T-cell (primary cell): ENCODE measurements at places on chromosomes 6 and 20. TPM values are rescaled to one million over a fixed set of nuclear protein-coding genes. Genes with fewer than 3 reads are reported as not detected.

The SYCP2 gene
- 4.3 TPM for total RNA-seq

The VNN1 gene
- total RNA-seq, result not detected

The ENTPD6 gene
- total RNA-seq, result 102 TPM

DNA sequence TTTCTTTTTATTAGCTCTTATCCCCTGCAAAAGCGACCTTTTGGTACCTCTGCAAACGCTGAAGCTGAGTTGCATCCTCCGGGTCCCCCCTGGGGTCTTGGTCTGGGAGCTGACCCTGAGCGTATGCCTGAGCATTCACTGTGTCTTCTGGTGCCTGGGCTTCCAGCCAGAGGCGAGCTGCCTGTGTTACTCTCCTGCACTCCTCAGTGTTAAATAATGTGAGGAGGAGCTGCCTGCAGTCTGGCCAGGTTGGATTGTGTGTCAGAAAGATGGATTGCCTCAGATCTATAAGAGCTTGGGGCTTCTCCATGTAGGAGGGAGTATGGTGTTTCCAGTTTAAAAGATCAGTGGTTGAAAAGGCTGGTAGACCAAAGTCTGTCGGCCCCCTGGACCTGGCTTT, 8.7 kb upstream of the GMPR start:
- no peak for DNase-seq

- DNase-seq, result no peak
Measured at GRCh38 chr20:6671829-6672228, 95.7 kb upstream of the BMP2 start.
